ENCODE measurements at places on chromosomes 16 and 17.

- DNase-seq = no peak
These were observed 13.5 kb downstream of the CDIPT start for GRCh38 chr16:29849505-29849904.

GRCh38 chr17:48453447-48453846 is 23.4 kb upstream of the SKAP1 start:
- DNase-seq = no peak

DNA sequence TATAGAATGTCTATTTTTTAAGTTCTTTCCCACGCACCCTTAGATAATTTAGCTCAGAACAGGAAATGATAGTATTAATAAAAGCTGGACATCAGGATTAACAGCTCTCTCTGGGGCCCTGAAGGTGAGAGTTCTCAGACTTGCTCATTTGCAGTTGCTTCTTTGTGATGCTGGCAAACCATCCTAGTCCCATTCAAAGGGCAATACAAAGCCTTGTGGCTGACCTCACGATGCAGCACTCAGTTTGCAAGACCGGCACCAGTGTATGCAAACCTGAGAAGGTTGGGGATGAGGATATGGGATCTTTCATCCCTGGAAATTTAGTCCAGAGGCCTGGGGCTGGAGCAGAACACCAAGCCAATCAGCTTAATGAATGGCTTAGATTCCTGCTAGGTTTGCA is 29.3 kb downstream of the STH start:
- DNase-seq = no peak

DNA sequence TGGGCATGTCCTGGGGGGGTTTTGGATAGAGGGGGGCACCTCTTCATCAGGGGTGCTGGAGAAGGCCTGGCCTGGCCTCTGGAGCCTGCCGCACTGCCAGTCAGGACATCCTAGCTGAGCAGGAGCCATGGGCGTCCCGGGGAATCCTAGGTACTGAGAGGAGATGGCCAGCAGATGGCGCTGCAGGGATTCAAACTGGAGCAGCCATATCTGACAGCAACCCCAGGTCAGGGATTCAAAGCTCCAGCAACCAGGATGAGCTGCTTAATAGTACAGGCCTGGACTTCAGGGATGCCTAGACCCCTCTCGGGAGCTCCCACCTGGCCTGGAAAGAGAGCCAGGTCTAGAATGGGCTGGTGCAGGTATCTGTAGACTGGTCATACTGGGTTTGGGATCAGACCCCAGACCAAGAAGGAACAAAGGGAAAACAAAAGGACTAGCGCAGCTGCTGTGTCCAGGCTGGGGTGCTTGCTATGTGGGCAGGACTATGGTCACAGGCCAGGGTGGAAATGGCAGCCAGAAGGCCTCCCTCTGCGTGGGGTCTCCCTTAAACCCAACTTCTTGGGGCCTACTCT is 306.9 kb upstream of the RBFOX1 start:
- no peak for DNase-seq

DNA sequence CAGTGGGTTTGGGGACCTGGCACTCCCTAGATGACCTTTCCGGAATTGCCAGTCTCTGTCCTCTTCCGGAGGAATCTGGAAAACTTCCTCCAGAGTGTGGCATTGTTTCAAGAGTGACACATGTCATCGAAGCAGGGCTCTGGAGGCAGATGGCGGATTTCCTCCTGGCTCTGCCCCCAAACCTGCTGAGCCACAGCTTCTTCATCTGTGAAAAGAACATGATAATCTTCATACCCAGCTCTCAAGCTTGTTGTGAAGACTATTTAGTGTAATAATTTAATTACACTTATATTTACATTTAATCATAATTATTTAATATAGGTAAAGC is 19.7 kb upstream of the TEX2 start:
- DNase-seq = no peak

- no peak for DNase-seq
These were observed 249.4 kb downstream of the WWOX start for GRCh38 chr16:78348886-78349285.

- DNase-seq = no peak
These were observed at the start of gene ALOXE3 for GRCh38 chr17:8117980-8118768. Gene ALOXE3 (minus strand): TSS chr17:8118514. CDS start chr17:8117990, 524 bp downstream.

DNA sequence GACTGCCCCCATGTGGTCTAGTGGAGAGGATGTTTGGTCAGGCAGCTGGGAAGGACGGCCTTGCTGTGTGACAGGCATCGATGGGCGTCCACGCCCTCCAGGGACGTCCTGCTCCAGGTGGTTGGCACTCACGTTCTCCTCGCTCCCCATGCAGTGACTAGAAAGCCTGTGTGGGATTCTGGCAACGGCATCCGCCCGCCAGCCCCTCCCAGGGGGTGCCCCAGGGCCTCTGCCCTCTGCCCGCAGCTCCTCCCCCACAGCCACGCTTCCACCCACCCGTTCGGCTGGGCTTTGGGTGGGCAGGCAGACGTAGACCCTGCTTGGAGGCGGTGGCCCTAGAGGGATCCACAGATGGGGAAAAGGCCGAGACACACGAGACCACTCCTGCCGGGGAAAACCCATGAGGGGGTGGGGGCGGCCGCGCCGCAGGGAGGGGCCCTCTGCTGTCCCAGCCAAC is 4.7 kb upstream of the IL17C start:
- DNase-seq = no peak

- DNase-seq = no peak
These were observed 19.1 kb upstream of the APOH start for GRCh38 chr17:66248285-66248684.

DNA sequence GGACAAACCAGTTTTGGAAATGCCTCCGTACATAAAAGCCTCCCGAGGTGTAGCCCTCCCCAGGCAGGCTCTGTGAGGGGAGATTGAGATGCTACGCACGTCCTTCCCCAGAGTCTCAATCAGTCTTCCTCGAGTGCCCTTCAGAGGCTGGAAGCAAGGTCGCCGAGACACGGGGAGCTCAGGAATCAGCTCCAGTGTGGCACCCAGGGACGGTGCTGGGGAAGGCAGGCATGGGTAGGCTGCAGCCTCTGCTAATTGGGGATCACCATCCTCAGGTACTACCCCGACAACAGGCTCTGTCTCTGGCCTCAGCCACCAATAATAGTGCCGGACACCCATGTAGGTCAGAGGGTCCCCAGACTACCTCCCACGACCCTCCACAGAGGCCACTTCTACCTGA is 28.1 kb upstream of the GSG1L start:
- no peak for DNase-seq

- no peak for DNase-seq
These were observed 6.0 kb upstream of the CBX8 start for GRCh38 chr17:79802736-79803420.

GRCh38 chr17:34720760-34721159 is 141.4 kb downstream of the TMEM132E start:
- DNase-seq = no peak

DNA sequence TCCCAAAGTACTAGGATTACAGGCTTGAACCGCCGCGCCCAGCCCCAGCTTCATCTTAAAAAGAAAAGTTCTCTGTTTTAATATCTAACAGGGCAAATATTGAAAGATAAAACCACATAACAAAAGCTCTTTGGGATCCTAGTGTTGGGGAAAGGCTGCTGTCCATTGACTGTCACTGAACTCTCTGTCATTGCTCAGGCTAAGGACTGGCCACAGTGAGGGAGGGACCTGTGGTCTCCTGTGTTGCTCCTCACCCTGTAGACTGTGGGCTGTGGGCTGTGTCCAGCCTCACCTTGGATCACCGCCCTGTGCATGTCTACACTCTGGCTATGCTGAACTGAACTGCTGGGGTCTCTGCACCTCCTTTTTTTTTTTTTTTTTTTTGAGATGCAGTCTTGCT is 11.3 kb upstream of the PYDC1 start:
- DNase-seq = no peak

DNA sequence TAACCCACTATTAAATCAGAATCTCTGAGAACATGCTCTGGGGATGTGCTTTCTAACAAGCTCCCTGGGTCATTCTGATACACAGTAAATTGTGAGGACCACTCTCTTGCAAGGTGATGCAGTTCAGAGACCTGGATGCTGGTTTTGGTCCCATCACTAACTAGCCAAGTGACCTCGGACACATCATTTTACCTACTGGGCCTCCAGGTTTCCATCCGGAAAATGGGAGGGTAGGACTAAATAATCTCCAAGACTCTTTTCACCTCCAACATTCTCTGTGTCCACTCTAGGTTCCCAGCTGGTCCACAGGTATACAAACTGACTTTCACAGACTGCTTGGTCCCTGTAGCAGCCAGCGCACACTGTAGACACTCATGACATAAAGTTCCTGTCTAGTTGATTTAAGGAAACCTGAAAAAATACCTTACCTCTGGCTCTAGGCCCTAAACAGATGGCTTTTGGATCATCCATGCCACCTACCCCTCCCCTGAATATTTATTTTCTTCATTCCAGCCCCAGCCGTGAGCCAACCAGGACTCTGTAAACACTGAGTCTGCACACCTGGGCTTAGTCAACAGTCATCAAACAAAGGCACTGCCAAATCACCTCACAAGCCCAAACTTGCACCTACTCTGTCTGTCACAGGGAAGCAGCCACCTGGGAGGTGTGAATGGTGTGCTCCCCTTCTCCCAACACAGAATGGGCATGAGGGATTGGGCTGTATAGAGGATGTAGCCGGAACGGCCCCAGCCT is 51.3 kb upstream of the MRPS23 start:
- no peak for DNase-seq

DNA sequence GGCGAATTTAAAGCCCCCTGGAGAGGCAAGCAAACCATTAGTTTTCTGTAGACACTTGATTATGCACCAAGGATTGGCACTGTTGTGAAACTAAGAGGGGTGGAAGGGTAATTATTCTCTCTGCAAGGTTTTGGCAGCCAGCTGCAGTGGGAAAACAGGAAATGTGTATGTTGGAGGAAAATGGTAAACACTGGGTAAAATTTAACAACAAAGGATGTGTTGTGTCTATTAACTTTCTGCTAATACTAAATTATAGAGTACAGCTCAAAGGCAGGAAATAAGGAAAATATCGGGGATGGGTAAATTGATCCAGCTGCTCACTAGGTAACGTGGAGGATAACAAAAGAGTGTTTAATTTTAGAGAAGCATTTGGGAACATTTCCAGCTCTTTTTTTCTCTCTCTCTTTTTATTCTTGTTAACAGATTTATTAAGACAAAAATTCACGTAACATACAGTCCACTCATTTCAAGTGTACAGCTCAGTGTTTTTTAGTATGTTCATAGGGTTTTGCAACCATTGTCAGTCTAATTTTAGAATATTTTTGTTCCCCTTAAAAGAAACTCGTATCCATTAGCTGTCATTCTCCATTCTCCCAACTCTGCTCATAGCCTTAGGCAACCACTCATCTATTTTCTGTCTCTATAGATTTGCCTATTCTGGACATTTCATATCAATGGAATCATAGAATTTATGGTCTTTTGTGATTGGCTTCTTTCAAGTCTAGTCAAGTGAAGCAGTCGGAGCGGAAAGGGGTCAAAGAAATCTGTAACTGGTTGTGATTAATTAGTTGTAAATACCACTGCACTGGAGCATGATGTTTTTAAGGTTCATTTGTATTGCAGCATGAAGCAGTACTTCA is 41.8 kb downstream of the TANGO6 start:
- DNase-seq = no peak

GRCh38 chr17:47695429-47696376 is 1.7 kb downstream of the TBKBP1 start:
- DNase-seq = no peak

DNA sequence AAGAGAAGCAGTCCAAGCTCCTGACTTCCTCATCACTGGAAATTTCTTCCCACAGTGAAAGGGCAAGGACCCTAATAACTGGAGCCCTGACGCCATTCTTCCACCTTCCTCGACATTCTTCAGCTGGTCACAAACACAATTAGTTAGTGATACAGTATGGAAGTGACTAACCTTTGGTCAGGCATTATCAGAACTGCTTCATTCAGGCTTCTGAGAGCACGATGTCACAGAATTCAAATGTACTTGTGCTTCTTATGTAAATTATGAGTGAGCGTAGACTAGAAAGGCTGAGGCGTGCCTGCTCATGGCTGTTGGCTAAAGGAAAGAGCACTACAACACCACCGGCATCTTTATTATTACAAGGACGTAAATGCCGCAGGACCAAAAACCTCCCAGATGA is 302.9 kb upstream of the AXIN2 start:
- no peak for DNase-seq

GRCh38 chr16:66299349-66299748 is 67.1 kb upstream of the CDH5 start:
- no peak for DNase-seq
